ENCODE measurements at places on chromosomes 12 and 14.
A peak's percentile ranks its signal among the peaks of the same experiment; 100 is the strongest.

DNA sequence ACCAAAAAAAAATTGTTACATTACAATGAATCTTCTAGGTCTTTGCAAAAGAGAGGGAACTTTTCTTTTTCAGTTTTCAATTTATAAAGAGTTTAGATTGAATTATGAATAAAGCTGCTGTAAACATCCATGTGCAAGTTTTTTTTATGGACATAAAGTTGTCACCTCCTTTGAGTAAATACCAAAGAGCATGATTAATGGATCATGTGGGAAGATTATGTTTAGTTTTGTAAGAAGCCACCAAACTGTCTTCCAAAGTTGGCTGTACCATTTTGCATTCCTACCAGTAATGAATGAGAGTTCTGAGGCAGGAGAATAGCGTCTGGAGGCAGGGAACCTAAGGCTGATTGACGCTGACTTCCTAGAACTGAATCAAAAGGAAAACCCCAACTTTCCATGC, 30.2 kb downstream of the LEMD3 start:
- DNase-seq, result no peak

- no peak for DNase-seq
These were observed 3.0 kb upstream of the LGALS3 start for GRCh38 chr14:55126034-55126433.

GRCh38 chr14:44170101-44170500, 337.0 kb downstream of the FSCB start:
- DNase-seq, result no peak

GRCh38 chr12:99278899-99279298, 368.7 kb upstream of the GARIN6 start:
- no peak for DNase-seq

GRCh38 chr12:20374795-20375194, 6.5 kb downstream of the PDE3A start:
- DNase-seq, result no peak

GRCh38 chr14:91636604-91637003, 95.3 kb downstream of the CATSPERB start:
- DNase-seq, result no peak

- DNase-seq, result no peak
These were observed 253.9 kb downstream of the CACNA1C start for GRCh38 chr12:2306735-2307134.

DNA sequence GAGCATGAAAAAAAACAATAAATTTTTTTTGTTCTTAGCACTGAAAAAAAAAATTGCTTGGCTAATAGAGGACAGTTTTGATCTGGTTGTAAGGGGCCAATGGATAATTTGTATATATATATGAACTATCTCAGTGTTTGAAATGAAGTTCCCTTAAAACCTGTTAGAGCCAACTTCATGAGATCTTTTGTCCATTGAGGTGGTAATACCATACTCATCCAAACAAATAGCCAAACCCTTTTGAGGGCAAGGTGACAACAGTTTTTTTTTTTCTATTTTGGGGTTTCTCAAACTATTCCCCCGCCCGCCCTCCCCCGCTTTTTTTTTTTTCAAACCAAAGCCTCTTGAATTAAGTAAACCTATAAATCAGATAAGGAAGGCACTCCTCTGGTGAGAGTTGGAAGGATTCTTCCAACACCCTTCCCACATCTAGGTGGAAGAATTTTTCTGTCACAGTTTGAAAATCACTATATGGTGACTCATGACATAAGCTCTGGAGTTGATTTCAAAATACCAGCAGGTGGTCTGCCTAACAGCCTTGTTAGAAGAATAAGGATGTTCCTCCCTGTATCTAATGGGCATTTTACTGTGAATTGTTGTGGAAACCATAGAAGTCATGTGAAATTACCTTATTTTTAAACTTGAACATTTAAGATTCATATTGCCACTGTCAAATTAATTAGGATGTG, 10.2 kb downstream of the ARHGAP5 start:
- no peak for DNase-seq

GRCh38 chr14:83909507-83909906, 1620.4 kb upstream of the FLRT2 start:
- no peak for DNase-seq

DNA sequence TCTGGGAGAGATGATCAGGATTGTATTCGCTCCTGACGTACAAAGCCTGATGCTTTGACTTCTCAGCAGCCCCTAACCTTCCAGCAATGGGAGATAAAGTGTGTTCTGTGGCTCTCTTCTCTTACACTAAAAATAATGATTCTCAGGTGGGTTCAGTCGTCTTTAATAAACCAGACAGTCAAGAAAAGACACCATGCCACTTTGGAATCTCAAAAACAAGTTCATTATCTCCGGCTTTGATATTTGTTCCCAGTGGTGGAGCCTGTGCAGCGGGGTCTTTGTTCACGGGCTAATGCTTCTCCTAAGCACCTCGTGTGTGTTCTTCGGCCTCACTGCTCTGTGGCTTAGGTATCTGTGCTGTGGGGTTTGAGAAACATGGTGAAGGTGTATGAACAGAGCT, 1.6 kb downstream of the ACVR1B start:
- DNase-seq, result peak; percentile 21

DNA sequence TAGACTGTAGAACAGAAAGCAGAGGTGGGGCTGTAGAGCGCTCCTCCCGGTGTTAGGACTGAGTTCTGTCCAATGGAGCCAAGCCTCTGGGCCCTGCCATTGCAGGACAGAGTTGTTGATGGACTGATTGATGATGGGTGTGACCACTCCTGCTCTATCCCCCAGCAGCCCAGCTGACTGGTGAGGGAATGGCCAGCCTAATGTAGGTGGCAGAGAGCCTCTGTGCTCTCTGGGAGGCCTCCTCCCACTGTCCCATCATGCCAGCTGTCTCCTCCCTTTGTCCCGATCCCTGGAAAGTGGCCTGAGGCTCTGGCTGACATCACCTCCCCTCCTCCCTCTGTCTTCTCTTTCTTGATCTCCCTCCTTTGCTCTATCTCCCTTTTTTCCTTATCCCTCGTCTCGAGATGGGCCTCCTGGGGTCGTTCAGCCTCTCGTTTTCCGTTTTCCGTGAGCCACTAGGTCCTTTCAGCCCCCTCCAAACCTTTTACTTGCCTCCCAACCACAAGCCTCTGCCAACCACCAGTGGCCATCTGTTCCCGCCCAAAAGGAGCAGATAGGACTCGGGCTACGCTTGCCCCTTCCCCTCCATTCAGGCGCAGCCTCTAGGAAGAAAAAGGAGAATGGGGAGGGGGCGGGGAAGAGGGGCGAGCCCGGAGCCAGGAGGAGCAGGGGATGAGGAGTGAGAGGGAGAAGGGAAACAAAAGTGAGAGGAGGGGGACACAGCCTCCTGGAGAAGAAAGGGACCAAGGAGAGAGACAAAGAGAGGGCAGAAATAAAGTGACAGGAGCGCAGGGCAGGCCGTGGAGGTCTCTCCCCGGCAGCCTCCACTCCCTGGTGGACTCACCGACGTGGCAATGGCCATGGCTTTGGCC, 572 bp downstream of the EFS start:
- DNase-seq, result peak; percentile 47

DNA sequence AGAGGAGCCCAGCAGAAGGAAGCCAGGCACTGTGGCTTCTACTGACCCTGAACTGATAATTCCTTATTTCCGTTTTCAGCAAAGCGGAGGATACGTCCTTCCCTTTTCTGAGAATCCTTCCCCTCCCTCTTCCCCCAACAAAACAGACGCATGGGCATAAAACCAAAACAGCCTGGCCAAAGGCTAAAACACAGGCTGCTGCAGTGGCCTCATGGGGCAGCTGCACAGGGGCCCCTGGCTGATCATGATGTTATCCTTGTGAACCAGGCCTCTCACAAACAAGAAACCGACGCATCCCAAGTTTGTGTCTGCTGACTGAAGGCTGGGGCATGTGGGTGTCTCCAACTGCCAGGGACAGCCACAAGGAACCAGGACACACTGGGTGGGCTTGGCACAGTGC, 23.4 kb upstream of the STON2 start:
- DNase-seq, result no peak

GRCh38 chr12:124520265-124520701, 47.1 kb downstream of the NCOR2 start:
- DNase-seq, result no peak
